ENCODE measurements at places on chromosomes 7 and 10. TPM values are rescaled to one million over a fixed set of nuclear protein-coding genes. Genes with fewer than 3 reads are reported as not detected.

The OR2A5 gene
- total RNA-seq, result not detected

The HKDC1 gene
- total RNA-seq, result not detected

The FEZF1 gene
- total RNA-seq, result not detected

The LLCFC1 gene
- total RNA-seq, result not detected

The C10orf67 gene
- not detected for total RNA-seq

The TMEM209 gene
- total RNA-seq, result 18.6 TPM

The NRBF2 gene
- total RNA-seq, result 26.2 TPM

The OR6B1 gene
- not detected for total RNA-seq

The GBX1 gene
- total RNA-seq, result not detected

The FOXP2 gene
- 85.2 TPM for total RNA-seq

The HOGA1 gene
- 0.53 TPM for total RNA-seq

The ABCB1 gene
- 2.4 TPM for total RNA-seq

The PNLIPRP1 gene
- total RNA-seq, result not detected

The DUS4L gene
- 16.8 TPM for total RNA-seq

The SPACDR gene
- not detected for total RNA-seq

The GRID1 gene
- 3.9 TPM for total RNA-seq

The MBL2 gene
- not detected for total RNA-seq

The CALCR gene
- 0.26 TPM for total RNA-seq

The SPDYE16 gene
- not detected for total RNA-seq

The PTPRZ1 gene
- 13.9 TPM for total RNA-seq

The FKBP6 gene
- not detected for total RNA-seq

The CUEDC2 gene
- 26.9 TPM for total RNA-seq

The EVX1 gene
- total RNA-seq, result 1.1 TPM

The NDUFA5 gene
- 123 TPM for total RNA-seq

The HOXA13 gene
- total RNA-seq, result 43.2 TPM

The CFAP69 gene
- 19.1 TPM for total RNA-seq

The VWC2 gene
- total RNA-seq, result 0.11 TPM

The SFRP4 gene
- total RNA-seq, result 11.2 TPM

The LHFPL3 gene
- total RNA-seq, result 0.26 TPM

The LRRC17 gene
- 200 TPM for total RNA-seq

The PCDH15 gene
- 1.9 TPM for total RNA-seq

The PIK3CG gene
- total RNA-seq, result 12.1 TPM

The HECTD2 gene
- total RNA-seq, result 100 TPM

The TSPAN15 gene
- total RNA-seq, result 38.0 TPM

The GDF2 gene
- not detected for total RNA-seq

The ADK gene
- total RNA-seq, result 42.8 TPM

The PDZD7 gene
- 0.21 TPM for total RNA-seq

The TLX1 gene
- not detected for total RNA-seq

The ICA1 gene
- 32.8 TPM for total RNA-seq

The BMPR1A gene
- total RNA-seq, result 128 TPM

The LIPM gene
- not detected for total RNA-seq

Data from urinary bladder (tissue), 4 donors.